Stimulated activated CD4-positive, alpha-beta T cell treated with anti-CD3 and anti-CD28 coated beads, Interleukin-4, amount 100 ng/mL, for 1 hour (primary cell): ENCODE measurements at places on chromosomes 3 and 15.

DNA sequence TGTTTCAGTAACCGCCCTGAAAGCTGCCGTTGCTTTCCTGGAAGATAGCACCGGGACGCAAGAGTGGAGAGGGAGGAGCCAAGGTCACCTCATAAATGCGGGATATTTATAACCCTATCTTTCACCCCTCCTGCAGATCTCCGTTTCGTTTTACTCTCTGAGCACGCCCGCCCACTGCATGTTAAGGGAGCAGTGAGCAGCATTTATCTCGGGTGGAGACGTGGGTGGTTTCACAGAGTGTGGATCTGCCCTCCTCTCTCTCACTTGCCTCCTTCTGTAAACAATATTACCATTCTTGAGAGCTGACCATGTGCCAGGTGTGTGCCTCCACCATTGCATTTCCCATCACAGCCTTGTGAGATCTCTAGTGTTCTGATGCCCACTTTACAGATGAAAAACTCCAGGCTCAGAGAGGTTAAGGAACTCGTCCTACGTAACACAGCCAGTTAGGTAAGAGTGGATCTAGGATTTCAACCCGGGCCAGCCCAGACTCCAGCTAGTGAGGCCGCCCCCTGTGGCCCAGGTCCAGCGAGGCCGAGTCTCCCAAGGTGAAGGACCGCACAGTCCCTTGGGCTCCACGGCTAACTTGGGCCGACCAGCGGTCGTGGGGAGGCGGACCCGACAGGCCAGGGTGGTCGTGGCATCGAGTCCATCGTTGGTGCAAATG is 16.9 kb upstream of the SEMA4B start:
- DNase-seq = peak; percentile 22

DNA sequence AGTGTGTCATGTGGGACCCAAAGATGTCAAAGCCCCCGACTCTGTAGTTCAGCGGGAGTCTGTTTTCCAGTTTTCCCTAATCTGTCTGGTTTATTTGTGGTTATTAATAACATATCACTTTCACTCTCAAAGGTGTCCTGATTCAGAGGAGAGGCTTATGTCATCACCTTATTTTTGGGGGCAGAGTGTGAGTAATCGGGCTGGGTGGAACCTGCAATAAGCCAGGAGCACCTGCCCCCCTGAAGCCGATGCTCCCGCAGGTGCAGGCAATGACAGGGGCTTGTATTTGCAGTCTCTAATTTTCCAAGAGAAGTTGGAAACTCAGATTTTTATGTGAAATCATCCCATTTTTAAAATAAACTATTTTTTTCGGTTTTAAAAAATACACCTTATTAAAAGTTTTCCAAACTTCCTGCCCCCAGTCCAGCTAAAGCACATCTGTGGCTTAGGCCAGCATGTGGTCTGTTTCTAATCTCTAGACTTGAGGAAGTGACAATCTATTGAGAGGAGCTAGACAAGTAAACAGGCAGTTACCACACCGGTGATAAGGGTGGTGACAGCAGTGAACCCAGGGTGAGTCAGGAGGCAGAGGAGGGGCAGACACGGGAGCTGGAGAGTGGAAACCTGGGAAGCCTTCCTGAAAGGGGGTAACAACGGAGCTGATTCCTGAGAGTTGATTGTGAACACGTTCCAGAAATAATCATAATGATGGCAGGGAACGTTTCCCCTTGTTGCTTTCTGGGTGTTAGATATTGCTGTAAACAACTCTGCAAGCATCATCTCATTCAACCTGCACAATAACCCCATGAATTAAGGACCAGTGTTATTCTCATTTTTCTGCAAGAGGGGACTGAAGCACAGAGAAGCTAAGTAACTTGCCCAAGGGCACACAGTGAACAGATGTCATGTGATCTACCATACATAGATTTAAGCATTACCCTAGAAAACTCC is 37.2 kb downstream of the BHLHE40 start:
- no peak for DNase-seq

GRCh38 chr3:182482705-182483104 is 310.6 kb upstream of the ATP11B start:
- no peak for DNase-seq

- DNase-seq = no peak
These were observed 10.7 kb upstream of the AMOTL2 start for GRCh38 chr3:134384963-134385362.

DNA sequence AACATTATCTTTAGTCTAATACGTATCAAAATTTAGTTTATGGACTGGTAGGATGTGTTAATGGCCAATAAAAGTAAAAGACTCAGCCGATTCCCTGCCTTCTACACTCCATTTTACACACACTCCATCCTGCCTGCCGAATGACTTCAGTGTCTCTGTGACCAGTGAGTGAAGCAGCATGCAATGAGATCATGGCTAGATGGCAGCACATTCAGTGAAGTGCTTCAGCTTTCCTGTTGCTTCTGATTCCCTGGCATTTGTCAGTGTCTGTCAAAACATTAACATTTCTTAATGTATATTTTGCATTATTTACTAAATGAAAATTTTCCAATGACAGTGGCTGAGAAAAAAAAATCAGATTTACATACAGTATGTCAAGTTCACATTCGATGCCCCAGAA is 412.0 kb downstream of the FHIT start:
- DNase-seq = no peak

GRCh38 chr3:69983546-69984265 is 15.8 kb upstream of the SAMMSON start:
- no peak for DNase-seq

DNA sequence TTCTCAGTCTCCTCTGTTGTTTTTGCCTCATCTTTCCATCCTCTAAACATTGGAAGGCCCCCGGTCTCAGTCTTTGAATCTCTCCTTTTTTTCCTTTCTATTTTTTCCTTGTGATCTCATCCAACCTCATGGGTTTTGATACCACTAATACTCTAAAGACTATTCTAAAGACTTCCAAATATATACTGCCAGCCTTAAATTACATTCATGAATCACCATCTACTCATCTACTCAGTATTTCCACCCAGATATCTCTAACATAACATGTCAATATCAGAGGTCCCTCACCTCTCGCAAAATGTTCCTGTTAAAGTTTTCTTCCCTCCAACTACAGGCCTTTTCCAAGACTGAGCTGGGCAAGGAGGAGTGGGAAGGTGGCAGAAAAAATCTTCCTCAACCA is 282.5 kb upstream of the TTC14 start:
- DNase-seq = no peak

DNA sequence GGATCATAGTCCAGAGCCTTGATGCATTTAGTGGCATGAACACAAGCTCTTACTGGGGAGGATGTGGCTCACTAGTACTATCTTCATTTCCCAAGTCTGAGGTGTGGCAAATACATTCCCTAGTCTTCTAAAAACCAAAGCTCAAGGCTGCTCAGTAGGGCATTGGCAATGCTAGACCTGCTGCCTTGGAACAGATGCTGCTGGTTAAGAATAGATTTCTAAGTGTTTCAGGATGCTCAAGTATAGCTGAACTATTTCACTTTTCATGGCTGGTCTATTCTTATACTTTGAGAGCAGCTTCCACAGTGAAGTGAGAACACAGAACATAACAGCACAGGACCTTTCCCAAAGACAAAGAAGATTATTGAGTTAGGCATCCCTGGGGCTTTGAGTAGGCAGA is 178.8 kb downstream of the CHST2 start:
- DNase-seq = no peak

- no peak for DNase-seq
These were observed 478.5 kb upstream of the EPHA3 start for GRCh38 chr3:88628901-88629300.

GRCh38 chr3:88150371-88150770 is 612 bp downstream of the C3orf38 start:
- DNase-seq = peak; percentile 15

GRCh38 chr3:127299276-127299675 is 11.4 kb upstream of the PRR20G start:
- DNase-seq = no peak

- no peak for DNase-seq
These were observed 18.6 kb downstream of the ZDHHC19 start for GRCh38 chr3:196192524-196193051.

GRCh38 chr15:63860555-63860954 is 26.8 kb upstream of the HERC1 start:
- DNase-seq = no peak

GRCh38 chr15:99467853-99468464 is 97.8 kb upstream of the MEF2A start:
- DNase-seq = no peak

GRCh38 chr3:172904711-172905373 is 154.3 kb downstream of the ECT2 start:
- no peak for DNase-seq

DNA sequence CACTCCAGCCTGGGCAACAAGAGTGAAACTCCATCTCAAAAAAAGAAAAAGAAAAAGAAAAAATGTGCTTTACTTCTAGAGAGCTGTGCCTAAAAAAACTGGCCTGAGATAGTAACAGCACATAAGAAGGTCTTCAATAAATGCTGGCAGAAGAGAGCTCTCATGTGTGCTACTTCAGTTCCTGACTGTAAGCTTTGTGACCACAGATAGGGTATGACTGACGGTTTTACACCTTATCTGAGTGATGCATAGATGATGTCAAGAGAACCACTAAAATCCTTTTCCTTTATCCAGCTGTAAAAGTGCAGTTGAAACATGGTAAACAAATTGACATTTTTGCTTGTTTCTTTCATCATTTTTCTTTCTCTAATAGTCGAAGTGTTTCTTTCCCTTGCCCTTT is 127.9 kb downstream of the C3orf70 start:
- no peak for DNase-seq

DNA sequence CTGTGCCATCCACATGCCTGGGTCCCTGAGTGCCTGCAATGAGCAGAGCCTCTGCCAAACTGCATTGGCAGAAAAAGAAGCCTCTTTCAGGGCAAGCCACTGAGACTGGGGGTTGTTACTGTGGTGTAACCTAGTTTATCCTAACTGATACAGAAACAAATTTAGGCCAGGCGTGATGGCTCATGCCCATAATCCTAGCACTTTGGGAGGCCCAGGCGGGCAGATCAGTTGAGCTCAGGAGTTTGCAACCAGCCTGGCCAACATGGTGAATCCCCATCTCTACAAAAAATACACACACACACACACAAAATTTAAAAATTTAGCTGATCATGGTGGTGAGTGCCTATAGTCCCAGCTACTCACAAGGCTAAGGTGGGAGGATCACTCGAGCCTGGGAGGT is 221.6 kb downstream of the TBC1D2B start:
- DNase-seq = no peak

GRCh38 chr3:97957617-97958311 is 14.5 kb downstream of the RIOX2 start:
- DNase-seq = no peak

DNA sequence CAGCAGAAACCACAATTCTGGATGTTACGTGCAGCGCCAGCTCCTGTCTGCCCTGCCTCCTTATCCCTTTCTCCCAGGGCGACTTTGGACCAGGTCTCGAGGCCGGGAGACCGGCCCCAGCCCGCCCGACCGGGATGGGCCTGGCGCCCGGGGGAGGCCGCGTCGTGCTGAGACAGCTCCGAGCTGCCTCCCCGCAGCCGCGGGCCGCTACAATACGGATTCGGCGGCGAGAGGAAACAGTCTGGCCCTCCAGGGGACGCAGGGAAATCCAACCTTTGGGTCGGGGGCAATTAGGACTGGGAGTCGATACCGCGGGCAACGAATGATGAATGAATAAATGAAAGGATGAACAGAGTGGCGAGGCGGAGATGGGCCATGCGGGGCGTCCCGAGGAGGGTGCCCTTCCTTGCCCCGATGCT is 537 bp downstream of the GRAMD2A start:
- no peak for DNase-seq

GRCh38 chr3:14206548-14207177 is 28.0 kb downstream of the LSM3 start:
- DNase-seq = no peak

DNA sequence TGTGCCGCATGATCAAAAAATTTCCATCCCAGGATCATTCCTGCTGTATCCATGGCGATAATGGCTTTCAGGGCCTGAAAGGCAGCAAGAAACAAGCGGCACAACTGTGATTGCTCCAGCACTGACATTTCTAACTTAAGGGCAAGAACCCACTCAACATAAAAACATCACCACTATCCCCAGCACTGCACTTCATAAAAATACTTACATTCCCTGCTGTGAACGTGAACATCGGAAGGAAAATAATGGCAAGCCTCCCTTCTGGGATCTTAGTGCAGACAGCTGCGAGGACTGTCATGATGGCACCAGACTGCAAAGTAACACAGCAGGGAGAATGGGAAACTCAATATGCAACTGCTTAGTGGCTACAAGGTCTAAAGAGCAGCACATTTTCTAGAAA is 8.1 kb upstream of the MAP6D1 start:
- DNase-seq = no peak

GRCh38 chr3:128050597-128050996 is 1.6 kb upstream of the SEC61A1 start:
- DNase-seq = no peak

DNA sequence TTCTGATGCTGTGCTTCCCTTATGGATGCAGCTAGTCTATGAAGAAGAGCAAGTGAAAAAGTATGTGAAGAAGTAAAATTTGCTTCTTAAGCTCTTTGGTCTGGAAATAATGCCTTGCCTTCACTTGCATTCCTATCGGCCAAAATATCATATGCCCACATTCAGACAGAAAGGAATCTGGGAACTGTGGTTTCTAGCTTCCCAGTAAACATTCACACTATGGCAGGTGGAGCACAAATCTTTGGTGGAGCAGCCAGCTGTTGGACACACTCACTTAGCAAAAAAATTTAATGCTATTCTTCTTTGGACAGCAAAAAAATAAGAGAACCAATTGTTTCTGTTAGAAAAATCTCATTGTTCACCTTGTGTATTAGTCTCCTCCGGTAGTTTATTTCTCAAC is 12.3 kb upstream of the COL6A6 start:
- no peak for DNase-seq

GRCh38 chr3:66449411-66449974 is 51.3 kb downstream of the LRIG1 start:
- DNase-seq = no peak

GRCh38 chr3:191792580-191792979 is 331.6 kb downstream of the PYDC2 start:
- DNase-seq = no peak

DNA sequence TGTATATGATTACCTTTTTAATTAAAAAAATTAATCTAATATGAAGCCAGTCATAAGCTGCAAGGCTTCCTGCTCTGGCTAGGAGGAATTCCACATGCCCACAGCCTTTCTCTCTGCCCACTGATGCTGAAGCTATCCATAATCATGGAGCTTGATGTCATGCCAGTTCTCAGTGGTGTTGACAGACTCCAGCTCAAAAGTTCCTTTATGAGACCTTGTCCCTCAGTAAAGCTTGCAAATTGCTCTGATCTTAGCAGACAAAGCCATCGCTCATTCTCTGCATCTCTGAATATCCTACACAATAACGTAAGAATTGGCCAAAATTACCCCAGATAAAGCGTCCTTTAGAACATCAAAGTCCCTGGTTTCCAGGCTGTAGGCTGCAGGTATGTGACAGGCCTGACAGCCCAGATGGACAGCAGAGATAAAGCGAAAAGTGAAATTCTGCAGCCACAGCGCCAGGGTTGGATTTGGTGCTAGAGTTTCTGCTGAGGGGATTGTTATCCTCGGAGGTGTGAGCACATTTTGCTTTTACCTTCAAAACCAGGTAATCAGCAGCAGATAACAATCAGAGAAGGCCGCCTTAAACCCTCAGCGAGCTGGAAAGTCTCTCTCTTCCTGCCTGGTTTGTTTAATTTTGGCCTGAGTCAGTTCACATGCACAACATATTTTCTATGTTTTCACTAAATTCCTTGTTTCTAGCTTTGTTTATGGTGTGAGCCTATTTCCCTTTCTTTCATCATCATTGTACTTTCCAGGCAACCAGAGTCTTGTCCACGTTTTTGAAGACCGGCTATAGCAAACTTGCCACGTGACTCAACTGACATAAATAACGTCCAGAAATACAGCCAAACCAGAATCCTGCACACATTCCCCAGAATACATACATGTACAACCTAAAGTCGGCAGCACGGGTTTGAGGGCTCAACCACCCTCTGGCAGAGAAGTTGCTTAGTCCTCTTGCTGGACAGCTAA is 36.6 kb upstream of the ALDH1A3 start:
- DNase-seq = no peak
